SW480 (cell line): ENCODE measurements at places on chromosomes 6 and 20.

- peak; percentile 20 for DNase-seq
These were observed 859 bp upstream of the RAE1 start for GRCh38 chr20:57350081-57350710.

DNA sequence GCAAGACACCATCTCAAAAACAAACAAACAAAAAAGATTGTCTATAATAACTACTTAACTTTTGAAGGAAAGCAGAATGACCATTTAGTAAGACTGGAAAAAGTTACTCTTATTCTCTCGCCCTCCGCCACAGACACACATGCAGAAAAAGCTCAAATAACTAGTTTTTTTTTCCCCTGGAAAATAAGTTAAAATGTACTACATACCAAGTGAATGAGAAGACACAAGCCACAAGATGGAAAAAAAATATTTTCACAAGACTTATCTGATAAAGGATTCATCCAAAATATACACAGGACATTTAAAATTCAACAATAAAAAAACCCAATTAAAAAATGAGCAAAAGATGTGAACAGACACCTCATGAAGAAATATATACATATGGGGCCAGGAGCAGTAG lies 31.9 kb downstream of the NUDT3 start:
- no peak for DNase-seq

- DNase-seq, result no peak
These were observed 128.2 kb downstream of the EDN3 start for GRCh38 chr20:59428441-59429205.

- DNase-seq, result no peak
These were observed 78.8 kb downstream of the PTCHD4 start for GRCh38 chr6:48032151-48032550.

DNA sequence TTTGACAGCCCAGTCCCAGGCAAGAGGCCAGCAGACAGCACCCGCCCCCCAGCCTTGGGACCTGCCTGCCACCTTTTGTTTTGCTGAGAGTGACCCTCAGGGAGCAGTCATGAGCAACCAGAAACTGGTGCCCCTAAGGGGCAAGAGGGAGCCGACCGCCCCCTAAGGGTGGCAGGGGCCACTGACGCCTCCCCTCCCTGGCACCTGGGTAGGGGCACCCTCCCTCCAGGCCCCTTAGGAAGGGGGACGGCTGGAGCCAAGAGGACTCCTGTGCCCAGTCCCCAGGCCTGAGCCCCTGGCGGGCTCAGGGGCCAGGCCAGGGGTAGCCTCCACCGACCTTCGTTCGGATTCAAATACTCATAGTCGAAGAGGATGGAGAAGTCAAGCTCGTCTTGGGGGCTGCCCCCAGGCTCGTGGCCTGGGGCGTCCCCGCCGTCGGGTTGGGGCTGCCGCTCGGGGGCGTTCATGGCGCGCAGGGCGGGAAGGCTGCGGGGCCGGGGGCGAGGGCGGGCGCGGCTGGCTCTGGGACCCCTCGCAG lies 417 bp downstream of the NFATC2 start:
- peak; percentile 44 for DNase-seq

GRCh38 chr6:80541181-80541580 lies 434.7 kb downstream of the BCKDHB start:
- peak; percentile 73 for DNase-seq

- DNase-seq, result no peak
These were observed 160.2 kb downstream of the SYCP2 start for GRCh38 chr20:59772931-59773913.

- DNase-seq, result no peak
These were observed 261.5 kb downstream of the EYA4 start for GRCh38 chr6:133502441-133503335.
